ENCODE measurements at places on chromosomes 4 and X. TPM values are rescaled to one million over a fixed set of nuclear protein-coding genes. Genes with fewer than 3 reads are reported as not detected.
A peak's percentile ranks its signal among the peaks of the same experiment; 100 is the strongest.

- DNase-seq, result no peak
Measured at GRCh38 chr4:25351777-25352416, 25.2 kb upstream of the ANAPC4 start.

- DNase-seq, result no peak
Measured at GRCh38 chr4:165361810-165362209, 17.0 kb upstream of the CPE start.

The TMSB15B gene
- polyA plus RNA-seq, result 6.1 TPM

GRCh38 chr4:185721190-185722028, 90.6 kb downstream of the SORBS2 start:
- DNase-seq, result no peak

The RPA4 gene
- 0.11 TPM for polyA plus RNA-seq

The SH3RF1 gene
- polyA plus RNA-seq, result 4.6 TPM

DNA sequence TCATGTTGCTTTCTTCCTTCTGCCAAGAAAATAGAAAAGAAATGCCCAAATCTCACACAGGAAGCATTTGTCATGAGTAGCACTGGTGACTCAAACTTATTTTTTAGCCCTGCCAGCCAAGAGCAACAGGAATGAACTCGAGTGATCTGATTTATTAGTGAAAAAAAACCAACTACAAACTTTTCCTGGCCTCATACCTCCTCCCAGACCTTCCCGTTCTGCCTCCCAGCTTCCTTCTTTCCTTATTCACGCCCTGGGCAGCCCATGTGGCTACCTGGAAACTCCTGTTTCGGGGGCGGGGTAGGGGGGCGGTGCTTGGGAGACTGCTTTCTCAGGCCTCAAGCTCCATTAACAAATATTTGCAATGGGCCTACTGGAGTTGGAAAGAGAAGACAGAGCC, 178.5 kb downstream of the NHS start:
- DNase-seq, result peak; percentile 41

- no peak for DNase-seq
Measured at GRCh38 chr4:154660052-154660451, 47.6 kb upstream of the FGG start.

The RPL39 gene
- polyA plus RNA-seq, result 2,139 TPM

The SOX3 gene
- polyA plus RNA-seq, result not detected

DNA sequence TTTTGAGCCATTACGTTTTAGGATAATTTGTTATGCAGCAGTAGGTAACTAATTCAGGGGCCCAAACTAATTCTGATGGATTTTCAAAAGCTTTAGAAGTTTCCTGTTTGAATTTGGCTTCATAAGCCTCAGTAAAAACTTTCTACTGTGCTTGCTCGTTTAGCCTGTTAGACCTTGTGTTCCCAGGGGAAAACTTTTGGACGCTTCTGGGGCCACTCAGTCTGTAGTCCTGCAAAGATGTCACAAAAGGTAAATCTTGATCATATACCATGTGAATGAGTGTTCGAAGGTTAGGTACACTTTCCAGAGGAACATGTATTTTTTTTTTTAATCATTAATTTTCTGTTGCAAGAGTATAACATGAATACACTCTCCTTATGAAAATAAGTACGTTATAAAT, 70.7 kb downstream of the SUPT20HL2 start:
- DNase-seq, result no peak

- DNase-seq, result no peak
Measured at GRCh38 chr4:145881576-145881975, 57.0 kb downstream of the ZNF827 start.

Measured in keratinocyte (primary cell).